ENCODE measurements at places on chromosomes 2 and 18.

DNA sequence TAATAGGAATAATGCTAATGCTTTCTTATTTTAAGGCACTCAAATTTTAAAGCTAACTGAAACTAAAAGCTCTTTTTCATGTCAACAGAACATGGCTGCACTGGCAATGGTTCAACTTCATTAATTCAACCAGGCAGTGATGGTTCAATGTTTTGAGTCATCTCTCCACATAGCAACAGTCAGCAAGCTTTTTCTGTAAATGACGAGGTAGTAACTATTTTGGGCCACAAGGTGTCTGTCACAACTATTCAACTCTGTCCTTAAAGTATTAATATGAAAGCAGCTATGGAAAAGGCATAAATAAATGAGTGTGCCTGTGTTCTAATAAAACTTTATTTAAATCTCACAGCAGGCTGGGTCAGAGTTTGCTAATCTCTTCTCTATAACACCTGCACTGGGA, 1425.6 kb upstream of the PIK3C3 start:
- DNase-seq, result no peak

GRCh38 chr18:25503567-25504081, 151.7 kb upstream of the ZNF521 start:
- DNase-seq, result no peak

DNA sequence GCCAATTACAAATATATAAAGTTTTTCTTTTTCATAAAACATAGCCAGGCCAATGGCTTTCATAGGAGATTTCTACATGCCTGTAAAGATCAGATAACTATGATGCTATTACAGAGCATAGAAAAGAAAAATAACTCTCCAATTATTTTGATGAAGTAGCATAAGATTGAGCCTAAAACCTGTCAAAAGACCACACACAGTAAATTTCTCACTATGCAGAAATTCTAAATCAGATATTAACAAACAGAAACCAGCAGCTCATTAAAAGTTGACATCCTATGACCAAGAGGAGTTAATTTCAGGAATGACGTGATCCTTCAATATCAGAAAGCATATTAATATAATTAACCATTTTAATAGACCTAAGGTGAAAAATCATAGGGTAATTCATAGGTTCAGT, 139.0 kb upstream of the PIEZO2 start:
- no peak for DNase-seq

DNA sequence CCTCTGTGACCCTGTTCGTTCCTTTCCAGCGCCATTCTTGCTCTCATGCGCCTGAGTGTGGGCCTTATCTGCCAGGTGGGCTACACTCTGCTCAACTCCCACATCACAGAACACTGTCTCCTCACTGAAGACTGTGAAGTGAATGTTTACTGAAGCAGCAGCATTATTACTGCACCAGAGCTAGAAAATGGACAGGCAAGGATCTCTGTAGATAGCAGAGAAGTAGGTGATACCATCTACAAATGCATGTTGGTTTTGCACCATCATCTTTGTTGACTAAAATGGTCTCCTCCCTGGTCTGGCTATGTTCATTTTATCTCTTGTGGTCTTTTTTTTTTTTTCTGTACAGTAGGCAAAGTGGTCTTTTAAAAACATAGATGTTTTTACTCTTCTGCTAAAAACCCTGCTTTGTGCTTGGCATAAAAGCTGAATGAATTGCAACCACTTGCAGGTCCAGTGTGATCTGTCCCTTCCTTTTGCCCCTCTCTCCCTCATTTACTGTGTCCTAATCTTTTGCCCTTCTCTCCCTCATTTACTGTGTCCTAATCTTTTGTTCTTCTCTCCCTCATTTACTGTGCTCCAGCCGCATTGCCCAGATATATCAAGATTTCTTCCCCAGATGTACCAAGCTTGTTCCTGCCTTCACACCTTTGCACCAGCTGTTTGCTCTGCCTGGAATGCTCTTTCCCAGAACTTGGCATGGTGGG, 35.4 kb downstream of the BABAM2 start:
- DNase-seq, result no peak

GRCh38 chr2:121419081-121419699, 111.5 kb upstream of the RNU4ATAC start:
- no peak for DNase-seq

- no peak for DNase-seq
Measured at GRCh38 chr2:21891191-21891590, 767.4 kb downstream of the TDRD15 start.

DNA sequence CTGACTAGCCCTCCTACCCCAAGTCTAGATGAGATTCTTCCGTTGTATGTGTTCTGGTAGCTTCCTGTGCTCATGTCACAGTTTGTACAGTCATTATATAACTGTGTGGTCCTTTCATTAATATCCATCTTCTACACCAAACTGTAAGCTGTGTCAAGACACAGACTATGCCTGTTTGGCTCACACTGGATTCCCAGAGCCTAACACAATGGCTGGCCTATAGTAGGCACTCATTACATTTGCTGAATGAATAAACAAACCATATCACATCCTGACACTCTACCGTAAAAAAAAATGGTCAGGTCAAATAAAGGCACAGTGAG, 72.6 kb downstream of the ANKRD44 start:
- DNase-seq, result no peak

- no peak for DNase-seq
Measured at GRCh38 chr2:8133363-8133762, 548.5 kb upstream of the ID2 start.

DNA sequence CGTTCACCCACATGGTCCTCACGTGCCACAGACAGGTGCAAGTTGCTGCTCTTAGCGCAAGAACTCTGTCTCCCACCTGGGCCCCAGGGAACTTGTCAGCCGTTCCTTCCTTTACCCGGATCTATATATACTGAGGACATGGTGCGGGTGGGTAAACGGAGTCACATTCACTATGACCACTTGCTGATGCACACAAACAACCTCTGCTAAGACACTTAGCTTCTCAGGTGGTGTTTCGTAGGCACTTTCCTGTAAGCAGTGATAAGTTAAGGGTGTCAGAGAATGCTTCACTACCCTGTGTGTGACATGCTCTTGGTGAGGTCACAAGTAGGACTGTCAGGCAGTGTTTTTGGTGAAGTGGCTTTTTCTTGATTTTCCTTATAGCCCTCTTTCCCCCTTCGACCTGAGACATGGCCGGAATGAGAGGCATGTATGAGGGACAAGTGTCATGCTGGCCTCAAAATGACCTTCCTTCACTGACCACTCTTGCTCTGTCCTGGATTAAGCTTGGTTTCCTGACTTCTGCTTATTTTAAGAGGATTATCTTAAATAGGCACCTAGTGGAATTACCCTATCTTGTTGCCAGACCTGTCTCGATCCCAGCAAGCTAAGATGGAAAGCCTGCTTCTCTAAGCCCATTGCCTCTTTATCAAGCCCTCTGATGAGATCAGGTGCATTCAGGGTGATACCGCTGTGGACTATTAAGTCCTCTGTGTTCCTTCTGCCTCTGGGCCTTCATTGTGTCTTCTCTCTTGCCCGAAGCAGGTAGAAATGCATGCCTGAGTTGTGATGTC, 97.1 kb upstream of the CELF4 start:
- no peak for DNase-seq

- DNase-seq, result no peak
Measured at GRCh38 chr2:197633109-197633657, 42.2 kb downstream of the RFTN2 start.

DNA sequence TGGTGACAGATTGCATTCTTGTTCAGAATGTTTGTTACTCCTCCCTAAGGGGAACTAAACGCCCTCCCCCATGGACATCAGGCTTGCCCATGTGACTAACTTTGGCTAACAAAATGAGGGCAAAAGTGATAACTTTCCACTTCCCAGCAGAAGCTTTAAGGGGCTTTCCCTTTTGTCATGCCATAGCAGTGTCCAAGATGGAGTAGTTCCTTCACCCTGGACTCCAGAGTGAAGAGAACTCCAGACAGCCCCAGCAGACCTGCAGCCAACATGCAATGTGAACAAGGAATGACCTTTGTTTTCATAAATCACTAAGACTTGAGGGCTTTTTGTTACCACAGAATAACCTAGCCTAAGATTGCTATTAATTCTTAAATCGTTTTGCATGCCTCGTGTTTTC, 163.5 kb downstream of the ZEB2 start:
- no peak for DNase-seq

- DNase-seq, result no peak
Measured at GRCh38 chr18:9846162-9846925, 39.4 kb upstream of the TXNDC2 start.

GRCh38 chr18:25231327-25231691, 120.7 kb downstream of the ZNF521 start:
- DNase-seq, result no peak

DNA sequence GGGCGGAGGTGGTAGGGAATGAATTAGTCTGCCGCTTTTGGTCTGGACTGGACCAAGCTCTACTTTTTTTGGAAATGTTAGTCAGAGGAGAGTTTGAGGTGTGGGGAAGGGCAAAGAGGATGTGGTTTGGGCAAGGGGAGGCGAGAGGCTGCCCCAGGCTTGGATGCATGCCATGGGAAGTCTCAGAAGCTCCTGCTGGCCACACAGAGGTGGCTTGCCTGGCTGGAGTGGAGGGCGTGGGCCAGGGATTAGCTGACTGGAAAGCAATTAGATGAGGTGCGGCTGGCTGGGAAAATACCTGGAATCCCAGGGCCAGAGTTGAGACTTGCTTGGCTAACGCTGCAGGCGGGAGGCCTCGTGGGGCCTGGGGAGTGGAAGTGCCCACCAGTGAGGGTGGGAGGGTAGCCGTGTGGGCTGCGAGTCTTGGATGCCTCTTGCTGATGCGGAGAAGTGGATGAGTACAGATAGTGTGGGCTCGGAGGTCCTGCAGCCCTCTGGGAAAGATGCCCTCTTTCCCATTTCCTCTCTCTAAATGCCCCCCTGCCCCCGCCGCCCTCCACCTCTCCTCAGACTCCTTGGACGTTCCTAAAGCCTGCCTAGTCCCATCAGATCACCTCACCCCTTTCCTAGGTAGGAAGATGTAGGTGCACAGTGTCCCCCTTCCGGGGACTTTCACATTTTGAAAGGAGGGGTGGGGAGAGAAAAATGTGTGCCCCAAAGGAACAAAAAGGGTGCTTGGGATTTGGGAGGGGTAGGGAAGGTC, 117.6 kb downstream of the SMAD7 start:
- DNase-seq, result peak; percentile 35

DNA sequence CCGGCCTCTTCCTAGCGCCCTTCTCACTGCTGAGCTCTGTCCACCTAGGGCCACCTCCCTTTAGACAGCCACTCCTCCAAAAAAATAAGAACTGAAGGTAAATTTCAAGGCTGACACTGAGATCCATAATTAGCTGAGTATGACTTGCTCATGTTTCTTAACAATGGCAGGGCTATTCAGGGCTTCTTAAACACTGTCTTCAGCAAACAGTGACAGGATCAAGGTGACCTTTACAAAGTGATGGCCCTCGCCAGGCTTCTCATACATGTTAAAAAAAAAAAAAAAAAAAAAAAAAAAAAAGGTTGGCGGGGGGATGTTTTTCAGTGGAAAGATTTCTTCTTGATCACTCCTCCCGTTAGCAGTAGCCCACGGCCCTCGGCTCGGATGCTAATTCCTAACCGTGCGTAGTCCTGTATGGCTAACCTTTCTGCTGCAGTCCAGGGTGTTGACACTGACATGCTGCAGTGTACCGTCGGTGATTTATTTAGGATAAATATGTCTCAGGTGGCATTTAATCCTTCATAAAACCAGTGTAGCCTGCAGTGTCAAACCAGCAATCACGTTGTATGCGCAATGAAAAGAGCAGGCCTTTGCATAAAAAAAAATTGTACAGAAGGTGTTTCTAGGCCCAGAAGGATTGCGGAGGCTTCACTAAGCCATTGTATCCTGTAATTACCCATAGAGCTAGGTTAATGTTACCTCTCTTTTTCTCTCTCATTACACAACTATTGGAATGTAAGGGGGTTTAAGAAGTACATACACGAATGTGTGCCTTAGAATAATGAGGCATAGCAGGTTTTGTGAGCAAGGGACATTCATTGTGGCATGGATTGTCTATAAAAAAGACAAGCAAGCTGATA, 142.7 kb downstream of the PTGR3 start:
- DNase-seq, result no peak

DNA sequence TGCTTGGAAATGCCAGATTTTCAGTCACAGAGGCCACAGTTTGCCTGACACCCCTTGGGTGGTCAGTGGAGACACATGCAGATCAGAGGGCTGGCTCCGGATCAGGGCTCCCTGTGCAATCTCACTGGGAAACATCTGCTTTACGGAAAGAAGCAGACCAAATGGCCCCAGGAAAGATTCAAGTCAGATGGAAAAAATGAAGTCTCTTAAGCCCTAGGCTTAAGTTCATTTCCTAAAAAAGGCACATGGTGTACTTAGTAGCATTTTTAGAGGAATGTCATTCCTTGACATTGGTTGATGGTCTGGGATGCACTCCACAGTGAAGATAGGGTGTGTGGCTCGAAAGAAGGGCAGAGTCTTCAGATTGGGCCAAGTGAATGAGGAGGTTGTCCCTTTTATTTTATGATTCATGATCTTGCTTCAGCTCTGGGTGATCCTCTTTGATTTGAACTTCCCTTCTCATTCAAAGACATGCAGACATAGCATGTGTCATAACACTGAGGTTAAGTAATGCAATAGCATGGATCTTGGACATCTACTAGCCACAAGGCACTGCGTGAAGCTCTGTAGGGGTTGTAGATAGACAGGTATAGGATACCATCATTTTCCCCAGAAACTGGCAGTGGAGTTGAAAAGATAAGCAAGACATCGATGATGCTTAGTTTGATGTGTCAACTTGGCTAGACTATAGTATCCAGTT, 56.5 kb downstream of the KCNE4 start:
- DNase-seq, result no peak

DNA sequence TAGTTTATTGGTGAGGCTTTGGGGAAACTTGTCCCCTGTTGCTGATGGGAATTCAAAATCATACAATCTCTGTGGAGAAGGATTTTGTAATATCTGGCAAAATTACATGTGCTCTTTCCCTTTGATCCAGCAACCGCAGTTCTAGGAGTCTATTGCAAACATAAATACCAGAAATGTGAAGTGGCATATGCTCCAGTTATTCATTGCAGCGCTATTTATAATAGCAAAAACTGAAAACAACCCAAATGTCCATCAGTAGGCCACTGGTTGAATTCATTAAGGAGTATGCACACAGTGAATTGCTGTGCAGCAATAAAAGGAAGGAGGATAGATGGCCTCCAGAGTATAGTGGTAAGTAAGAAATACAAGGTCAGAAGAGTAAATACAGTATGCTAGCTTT, 76.5 kb downstream of the HNRNPLL start:
- no peak for DNase-seq

DNA sequence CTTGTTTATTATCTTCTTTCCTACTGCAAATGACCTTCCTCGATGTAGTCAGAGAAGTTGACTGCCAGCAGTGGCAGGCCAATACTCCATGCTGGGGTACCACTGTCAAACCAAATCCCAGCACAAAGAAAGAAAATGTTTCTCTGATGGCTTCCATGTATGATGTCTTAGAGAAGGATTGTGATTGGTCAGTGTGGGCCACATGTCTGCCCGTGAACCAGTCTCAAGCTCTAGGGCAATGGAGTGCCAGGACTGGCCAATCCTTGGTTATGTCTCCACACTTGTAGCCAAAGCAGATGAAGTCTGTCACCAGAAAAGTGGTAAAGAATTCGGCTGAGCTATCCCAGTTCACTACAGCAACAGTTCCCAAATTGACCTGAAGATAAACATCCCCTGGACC, 17.6 kb upstream of the SMAD4 start:
- DNase-seq, result no peak

Data from activated naive CD8-positive, alpha-beta T cell treated with anti-CD3 and anti-CD28 coated beads, Interleukin-2, amount 10 ng/mL, durations not matched to agents 7 days and 5 days (primary cell).